ENCODE measurements at places on chromosomes 4 and X.
A peak's percentile ranks its signal among the peaks of the same experiment; 100 is the strongest.

DNA sequence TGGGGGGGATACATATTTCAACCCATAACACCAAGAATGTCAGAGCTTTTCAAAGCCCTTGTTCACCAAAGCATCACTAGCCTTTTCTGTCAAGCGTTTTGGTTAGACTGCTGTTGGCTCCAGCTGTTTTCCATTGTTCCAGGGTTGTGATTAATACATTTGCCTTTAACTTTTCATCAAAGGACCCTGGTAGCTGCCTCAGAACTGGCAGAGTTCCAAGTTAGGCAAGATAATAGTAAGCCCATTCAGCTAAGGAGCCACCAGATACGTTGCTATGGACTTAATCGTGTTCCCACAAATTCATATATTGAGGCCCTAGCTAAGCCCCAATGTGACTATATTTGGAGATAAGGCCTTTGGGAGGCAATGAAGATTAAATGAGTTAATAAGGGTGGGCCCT, 37.1 kb downstream of the ENOPH1 start:
- no peak for DNase-seq

DNA sequence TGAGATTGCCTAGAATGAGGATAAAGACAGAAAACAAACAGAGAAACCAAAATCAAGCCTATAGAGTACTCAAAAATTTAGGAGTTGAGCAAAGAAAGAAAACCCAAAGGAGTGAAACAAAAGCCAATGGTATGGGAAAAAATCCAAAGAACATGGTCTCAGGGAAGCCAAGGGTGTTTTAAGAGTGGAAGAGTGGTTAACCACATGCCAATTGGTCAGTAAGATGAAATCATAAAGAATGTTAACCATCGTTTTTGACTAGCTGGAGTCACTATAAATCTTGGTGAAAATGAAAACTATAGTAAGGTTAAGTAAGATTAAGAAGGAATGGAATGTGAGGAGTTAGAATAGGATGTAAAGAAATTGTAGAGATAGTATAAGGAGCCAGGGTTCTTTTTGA, 64.7 kb upstream of the RPL34 start:
- no peak for DNase-seq

DNA sequence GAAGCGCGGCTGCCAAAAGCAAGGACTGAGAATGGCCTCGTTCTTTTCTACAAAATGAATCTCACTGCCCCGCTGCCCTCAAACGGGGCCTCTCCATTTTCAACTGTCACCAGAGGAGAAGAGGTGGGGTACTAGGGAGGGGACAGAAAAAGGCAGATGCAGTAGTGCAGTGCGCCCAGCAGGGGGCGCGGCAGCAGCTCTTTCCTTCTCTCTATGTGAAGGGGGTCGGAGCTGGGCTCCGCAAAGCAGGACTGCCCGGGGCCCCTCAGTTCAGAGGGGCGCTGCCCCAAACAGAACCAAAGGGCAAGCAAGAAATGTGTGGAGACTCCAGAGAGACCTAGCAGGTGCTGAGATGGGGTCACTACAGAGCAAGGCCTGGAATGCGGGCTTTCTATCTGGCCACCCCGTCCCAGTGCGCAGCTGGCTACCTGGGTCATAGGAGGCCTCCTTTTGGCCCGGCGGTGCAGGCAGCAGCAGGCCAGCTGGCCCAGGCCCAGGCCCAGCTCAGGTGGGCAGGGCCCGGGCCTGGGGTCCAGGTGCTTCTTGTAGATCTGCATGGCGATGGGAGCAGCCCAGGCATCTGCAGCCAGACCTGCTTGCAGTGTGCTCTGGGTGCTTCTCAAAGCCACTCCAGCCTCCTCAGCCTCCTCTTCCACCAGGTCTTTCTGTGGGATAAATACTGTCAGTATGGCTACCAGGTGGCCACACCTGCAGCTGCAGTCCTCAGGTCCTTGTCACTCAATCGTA, 5.9 kb downstream of the IRAK1 start:
- peak; percentile 32 for DNase-seq

DNA sequence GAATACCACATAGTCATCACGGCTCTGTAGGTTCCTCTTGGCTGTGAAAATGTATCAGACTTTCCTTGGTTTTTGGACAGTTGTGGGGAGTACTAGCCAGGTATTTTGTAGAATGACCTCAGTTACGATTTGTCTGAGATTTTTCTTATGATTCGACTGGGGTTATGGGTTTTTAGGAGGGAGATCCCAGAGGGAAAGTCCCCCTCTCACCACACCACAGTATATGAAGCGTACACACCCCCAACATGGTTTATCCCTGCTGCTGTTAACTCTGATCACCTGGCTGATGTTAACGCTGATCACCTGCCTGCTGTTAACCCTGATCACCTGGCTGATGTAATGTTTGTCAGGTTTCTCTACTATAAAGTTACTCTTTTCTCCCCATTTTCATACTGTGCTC, 72.6 kb downstream of the ANAPC4 start:
- DNase-seq = no peak

DNA sequence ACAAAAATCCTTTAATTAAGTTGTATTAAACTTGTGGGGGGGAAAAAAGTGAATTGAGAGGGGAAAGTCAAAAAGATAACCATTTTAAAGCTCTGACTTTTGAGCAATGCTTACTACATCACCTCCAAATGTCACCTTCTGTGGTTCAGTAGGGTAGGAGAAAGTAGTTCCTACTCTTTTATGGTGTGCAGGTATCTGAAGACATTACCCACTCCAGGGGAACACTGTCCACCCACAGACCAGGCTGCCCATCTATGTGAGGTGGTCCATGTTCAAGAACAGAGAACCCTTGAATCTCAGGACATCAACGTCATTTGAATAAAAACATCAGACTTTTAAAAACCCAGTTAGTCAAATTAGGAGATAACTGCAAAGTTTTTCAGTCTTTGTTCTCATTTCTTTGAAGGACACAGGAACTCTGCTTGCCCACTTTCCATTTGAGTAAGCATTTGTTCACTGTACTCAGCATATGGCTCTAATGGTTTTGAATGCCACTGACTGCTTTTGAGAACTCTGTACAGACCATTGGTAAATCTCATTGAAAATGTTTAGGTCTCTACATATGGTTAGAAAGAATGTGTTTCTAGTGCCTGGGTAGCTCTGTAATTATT, 18.4 kb downstream of the NMU start:
- no peak for DNase-seq

- DNase-seq = no peak
Measured at GRCh38 chr4:23972187-23972586, 82.3 kb upstream of the PPARGC1A start.

GRCh38 chr4:11634283-11634682, 205.6 kb upstream of the HS3ST1 start:
- no peak for DNase-seq

DNA sequence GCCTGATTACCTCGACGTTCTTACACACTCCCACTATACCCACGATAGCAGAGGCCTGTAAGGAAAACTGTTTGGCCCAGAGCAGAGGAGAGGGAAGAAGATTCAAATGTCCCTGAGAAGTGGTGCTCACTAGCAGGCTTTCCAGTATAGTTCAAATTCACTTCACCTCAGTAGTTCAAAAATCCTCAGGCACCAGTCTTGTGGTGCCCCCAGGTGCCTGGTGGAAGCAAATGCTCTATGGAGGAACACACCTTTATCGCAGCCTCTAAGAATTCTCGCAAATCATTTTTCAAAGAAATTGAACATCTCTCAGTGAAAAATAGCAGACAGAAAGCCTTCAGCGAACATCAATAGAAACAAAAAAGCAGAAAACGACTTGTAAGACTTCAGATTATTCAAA, 12.2 kb upstream of the MTMR1 start:
- no peak for DNase-seq

GRCh38 chr4:123984886-123985285, 588.3 kb downstream of the SPRY1 start:
- no peak for DNase-seq

- DNase-seq = no peak
Measured at GRCh38 chr4:7384003-7384928, 50.5 kb downstream of the PSAPL1 start.

DNA sequence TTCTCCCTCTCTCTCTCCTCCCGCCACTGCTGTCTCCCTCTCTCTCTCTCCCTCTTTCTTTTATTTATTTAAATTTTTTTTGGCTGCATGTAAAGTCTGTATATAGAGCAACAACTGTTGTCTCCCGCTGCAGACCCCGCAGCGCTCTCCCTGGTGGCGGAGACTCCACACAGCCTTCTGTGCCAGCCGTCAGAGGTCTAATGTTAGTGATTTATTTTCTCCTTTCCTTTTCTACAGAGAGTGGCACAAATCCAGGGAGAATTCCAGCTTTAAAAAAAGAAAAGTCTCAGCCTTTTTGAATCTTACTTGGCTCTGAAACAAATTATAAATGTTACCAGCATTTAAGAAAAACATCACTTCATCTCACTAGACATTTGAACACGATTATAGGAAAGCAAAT, 106.2 kb downstream of the FAM9B start:
- DNase-seq = no peak

DNA sequence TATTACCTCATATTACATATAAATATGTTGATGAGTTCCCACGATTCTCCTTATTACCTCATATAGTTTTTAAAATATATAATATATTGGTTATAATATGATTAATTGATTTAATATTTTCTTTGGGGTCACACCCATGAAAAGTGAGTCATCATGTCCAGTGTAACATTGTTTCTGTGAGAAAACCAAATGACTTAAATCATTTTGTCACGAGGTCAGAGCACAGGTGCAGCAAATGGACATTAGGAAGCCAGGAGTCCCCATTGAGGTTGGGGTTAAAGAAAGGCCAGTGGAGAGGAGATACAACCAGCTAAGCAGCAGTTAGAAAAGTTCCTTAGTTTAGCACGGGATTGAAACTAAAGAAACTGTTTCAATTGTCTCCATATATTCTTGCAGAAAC, 133.9 kb upstream of the RAPGEF2 start:
- no peak for DNase-seq

DNA sequence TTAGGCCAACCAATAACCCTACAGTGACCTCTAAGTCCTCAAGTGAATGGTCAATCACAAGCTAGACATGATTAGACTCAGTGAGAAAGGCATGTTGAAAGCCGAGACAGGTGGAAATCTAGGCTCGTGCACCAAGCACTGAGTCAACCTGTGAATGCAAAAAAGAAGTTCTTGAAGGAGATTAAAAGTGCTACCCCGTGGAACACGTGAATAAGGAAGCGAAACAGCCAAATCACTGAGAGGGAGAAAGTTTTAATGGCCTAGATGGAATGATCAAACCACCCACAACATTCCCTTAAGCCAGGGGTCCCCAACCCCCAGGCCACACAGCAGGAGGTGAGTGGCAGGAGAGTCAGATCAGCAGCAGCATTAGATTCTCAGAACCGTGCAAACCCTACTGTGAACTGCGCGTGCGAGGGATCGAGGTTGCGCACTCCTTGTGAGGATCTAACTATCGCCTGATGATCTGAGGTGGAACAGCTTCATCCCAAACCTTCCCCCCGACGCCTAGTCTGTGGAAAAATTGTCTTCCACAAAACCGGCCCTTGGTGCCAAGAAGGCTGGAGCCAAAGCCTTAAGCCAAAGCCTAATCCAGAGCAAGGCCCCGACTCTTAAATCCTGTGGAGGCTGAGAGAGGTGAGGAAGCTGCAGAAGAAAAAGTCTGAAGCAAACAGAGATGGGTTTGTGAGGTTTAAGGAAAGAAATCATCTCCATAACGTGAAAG, 19.5 kb upstream of the PDE6B start:
- DNase-seq = no peak

- DNase-seq = no peak
Measured at GRCh38 chr4:1204286-1204827, 32.0 kb upstream of the SPON2 start.

GRCh38 chr4:72935462-72935861, 134.1 kb downstream of the COX18 start:
- no peak for DNase-seq

DNA sequence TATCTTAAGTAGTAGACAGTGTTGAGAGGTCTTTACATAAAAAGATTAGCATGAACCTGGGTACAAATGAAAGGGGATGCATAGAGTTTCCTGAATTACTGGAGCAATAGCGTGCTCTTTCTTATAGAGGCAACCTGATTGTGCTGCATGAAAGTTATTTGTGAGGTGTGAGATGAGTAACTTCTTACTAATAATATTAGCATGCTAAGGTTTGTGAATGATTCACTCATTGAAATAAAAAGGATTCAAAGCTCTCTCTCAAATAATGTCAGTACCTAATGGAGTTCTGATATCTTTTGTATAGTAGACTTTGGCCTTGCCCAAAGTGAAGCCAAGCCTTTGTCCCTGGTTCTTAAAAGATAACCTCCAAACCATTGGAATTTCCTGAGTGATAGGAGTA, 131.0 kb upstream of the CXXC4 start:
- DNase-seq = no peak

DNA sequence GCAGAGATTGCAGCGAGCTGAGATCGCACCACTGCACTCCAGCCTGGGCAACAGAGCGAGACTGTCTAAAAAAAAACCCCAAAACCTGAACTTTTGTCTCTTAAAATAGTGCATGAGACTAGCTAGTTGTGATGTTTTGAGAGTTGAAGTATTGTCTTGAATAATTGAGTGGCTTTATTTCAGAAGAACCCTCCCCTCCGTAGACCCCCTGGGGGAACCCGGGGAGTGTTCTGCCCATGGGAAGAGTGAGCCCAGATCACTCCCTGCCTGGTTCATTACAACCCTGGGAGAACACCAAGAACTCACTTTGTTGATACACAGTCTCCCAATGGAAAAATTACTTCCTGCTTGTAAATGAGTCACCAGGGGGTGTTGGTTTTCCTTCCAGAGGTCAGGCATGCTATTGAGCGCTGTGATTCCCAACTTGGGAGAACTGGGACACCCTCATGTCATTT, 65.3 kb upstream of the SHISA3 start:
- no peak for DNase-seq

DNA sequence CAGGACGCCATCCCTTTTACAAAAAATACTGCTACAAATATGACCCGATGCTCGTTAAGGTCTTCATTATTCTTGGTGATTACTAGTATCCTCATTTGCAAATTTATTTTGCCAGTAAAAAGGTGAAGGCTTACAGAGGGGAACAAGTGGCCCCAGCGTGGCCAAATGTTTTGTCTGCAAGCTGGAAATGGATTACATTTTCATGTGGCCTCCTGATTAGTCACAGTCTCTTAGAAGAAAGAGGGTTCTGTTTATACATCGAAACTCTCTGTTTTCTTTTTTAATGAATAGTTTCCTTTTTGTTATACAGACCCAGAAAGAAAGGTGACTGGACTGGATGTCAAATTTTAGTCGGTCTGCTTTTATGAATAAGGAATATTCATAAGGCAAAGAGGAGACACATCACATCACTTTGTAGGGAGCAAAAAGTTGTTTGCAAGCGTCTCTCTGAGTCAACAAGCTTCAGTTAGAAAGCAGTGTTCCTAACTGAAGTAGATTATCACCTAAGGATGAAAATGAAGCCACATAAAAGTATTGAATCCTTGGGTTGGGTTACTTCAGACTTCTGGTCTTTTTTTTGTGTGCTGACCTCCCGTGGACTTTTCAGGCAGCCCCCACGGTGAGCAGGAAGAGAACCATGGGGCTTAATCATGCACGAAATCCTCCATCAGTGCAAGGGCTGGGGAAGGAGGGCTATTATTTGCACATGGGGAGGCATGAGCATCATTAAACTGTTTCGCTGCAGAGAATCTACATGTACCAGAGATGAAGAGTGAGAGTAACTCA, 125.6 kb downstream of the ARSF start:
- DNase-seq = no peak

All from activated CD4-positive, alpha-beta T cell treated with anti-CD3 and anti-CD28 coated beads for 24 hours (primary cell).